Activated T-helper 17 cell treated with anti-CD3 and anti-CD28 coated beads, Interleukin-2, amount 50 U/mL, for 72 hours (primary cell): ENCODE measurements at places on chromosomes 1 and 21. TPM values are rescaled to one million over a fixed set of nuclear protein-coding genes. Genes with fewer than 3 reads are reported as not detected.

GRCh38 chr1:113978863-113979702 lies at the start of gene OLFML3:
OLFML3 (plus strand) TSS chr1:113979474; CDS start chr1:113979517, 43 bp downstream.
- ATAC-seq, result peak; percentile 43
- H3K36me3 ChIP-seq, result peaks cover 28% of the 10 kb centered on the region
- H3K4me3 ChIP-seq, result no peak within 1 kb of the TSS
- no peaks in the 10 kb centered on the region for H3K27me3 ChIP-seq
- peak within 1 kb of the TSS; percentile 70 for H3K27ac ChIP-seq

GRCh38 chr1:240771450-240771849 lies 159.5 kb upstream of the GREM2 start:
- H3K36me3 ChIP-seq, result no peaks in the 10 kb centered on the region
- no peak overlapping the region for H3K4me3 ChIP-seq
- H3K27ac ChIP-seq, result no peak overlapping the region
- H3K27me3 ChIP-seq, result peaks cover 13% of the 10 kb centered on the region

The ALDH9A1 gene
- total RNA-seq, result 18.8 TPM

GRCh38 chr1:93629101-93630059 lies 52.3 kb downstream of the BCAR3 start:
- no peaks in the 10 kb centered on the region for H3K27me3 ChIP-seq
- H3K4me3 ChIP-seq, result no peak overlapping the region
- ATAC-seq, result peak; percentile 68
- no peaks in the 10 kb centered on the region for H3K4me1 ChIP-seq
- no peaks in the 10 kb centered on the region for H3K36me3 ChIP-seq
- no peak overlapping the region for H3K27ac ChIP-seq

DNA sequence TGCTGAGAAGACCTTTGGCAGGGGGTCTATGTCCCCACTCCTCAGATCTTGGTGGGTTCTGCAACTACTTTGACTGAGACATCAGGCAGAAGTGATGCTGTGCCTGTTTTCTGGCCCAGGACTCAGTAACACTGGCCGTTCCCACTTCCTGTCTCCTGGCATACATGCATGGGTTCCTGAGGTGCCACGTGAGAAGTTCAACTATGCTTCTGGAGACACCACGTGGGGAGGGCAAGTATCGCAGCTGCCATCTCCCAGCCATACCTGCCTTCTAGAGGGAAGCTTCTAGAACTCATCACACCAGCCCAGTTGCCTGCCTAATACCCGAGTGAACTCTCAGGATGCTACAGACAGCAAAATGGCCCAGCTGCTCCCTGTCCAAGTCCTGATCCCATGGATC lies 65.8 kb downstream of the TRABD2B start:
- H3K27me3 ChIP-seq, result peaks cover 23% of the 10 kb centered on the region
- no peak for ATAC-seq
- H3K36me3 ChIP-seq, result no peaks in the 10 kb centered on the region
- no peak overlapping the region for H3K27ac ChIP-seq

- no peak overlapping the region for H3K4me3 ChIP-seq
- no peak for ATAC-seq
- H3K27me3 ChIP-seq, result no peaks in the 10 kb centered on the region
- peaks cover 16% of the 10 kb centered on the region for H3K4me1 ChIP-seq
Observed at GRCh38 chr1:145804235-145805045, 19.5 kb downstream of the RNF115 start.

GRCh38 chr21:41763398-41763931 lies 3.4 kb downstream of the RIPK4 start:
- peaks cover 11% of the 10 kb centered on the region for H3K4me1 ChIP-seq
- no peak overlapping the region for H3K27ac ChIP-seq
- peaks cover 11% of the 10 kb centered on the region for H3K36me3 ChIP-seq
- ATAC-seq, result no peak
- peaks cover 65% of the 10 kb centered on the region for H3K27me3 ChIP-seq
- no peak overlapping the region for H3K4me3 ChIP-seq

The CLDN17 gene
- not detected for total RNA-seq

GRCh38 chr1:2194319-2194897 lies at the start of gene FAAP20:
FAAP20 (minus strand) TSS chr1:2194772; CDS start chr1:2194749, 23 bp downstream.
- peaks cover 2% of the 10 kb centered on the region for H3K4me1 ChIP-seq
- peak within 1 kb of the TSS; percentile 74 for H3K4me3 ChIP-seq
- peak; percentile 60 for ATAC-seq
- H3K27me3 ChIP-seq, result no peaks in the 10 kb centered on the region
- peak within 1 kb of the TSS; percentile 80 for H3K27ac ChIP-seq
- H3K36me3 ChIP-seq, result no peaks in the 10 kb centered on the region

DNA sequence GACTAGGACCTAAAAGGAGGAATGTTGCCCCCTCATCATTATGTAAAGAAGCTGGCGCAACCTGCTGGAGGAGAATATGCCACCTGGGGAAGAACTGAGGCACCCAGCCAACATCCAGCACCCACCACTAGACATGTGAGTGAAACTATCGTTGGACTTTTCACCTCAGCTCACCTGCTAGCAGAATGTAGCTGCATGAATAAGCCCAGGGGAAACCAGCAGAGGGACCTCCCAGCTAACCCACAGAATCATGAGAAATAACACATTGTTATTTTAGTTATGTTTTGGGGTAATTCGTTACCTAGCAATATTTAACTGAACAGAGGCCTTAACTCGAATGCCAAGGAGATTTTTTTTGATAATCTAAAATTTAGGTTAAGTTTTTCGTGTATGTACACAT lies 542.5 kb upstream of the DAB1 start:
- no peak overlapping the region for H3K27ac ChIP-seq
- no peaks in the 10 kb centered on the region for H3K4me1 ChIP-seq
- no peak overlapping the region for H3K4me3 ChIP-seq

- H3K36me3 ChIP-seq, result peaks cover 76% of the 10 kb centered on the region
- peak overlapping the region; percentile 90 for H3K4me3 ChIP-seq
- ATAC-seq, result no peak
- peaks cover 45% of the 10 kb centered on the region for H3K4me1 ChIP-seq
- H3K27ac ChIP-seq, result peak overlapping the region; percentile 96
Observed at GRCh38 chr1:228085287-228085951, 2.9 kb downstream of the ARF1 start.

GRCh38 chr1:116273042-116273783 lies 99.8 kb upstream of the ATP1A1 start:
- no peaks in the 10 kb centered on the region for H3K27me3 ChIP-seq
- no peak for ATAC-seq
- peaks cover 7% of the 10 kb centered on the region for H3K4me1 ChIP-seq
- no peak overlapping the region for H3K4me3 ChIP-seq

DNA sequence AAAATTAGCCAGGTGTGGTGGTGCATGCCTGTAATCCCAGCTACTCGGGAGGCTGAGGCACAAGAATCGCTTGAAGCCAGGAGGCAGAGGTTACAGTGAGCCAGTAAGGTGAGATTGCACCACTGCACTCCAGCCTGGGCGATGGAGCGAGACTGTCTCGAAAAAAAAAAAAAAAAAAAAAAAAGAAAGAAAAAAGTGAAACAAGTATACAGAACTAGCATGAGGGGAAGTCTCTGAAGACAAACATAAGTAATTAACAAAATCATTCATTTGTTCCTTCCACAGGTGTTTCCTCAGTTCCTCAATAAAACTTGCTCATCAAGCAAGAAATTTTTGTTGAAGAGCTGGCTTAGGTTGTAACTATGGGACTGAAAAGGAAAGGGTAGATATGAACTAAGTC lies 52.2 kb upstream of the CNN3 start:
- H3K4me3 ChIP-seq, result no peak overlapping the region
- H3K27ac ChIP-seq, result no peak overlapping the region
- peaks cover 5% of the 10 kb centered on the region for H3K36me3 ChIP-seq
- no peaks in the 10 kb centered on the region for H3K4me1 ChIP-seq

- no peaks in the 10 kb centered on the region for H3K27me3 ChIP-seq
- no peak for ATAC-seq
- no peaks in the 10 kb centered on the region for H3K4me1 ChIP-seq
- H3K27ac ChIP-seq, result no peak overlapping the region
- no peak overlapping the region for H3K4me3 ChIP-seq
- no peaks in the 10 kb centered on the region for H3K36me3 ChIP-seq
Observed at GRCh38 chr1:155026154-155026553, 7.4 kb downstream of the DCST2 start.

- H3K4me1 ChIP-seq, result no peaks in the 10 kb centered on the region
- no peak overlapping the region for H3K4me3 ChIP-seq
- H3K27me3 ChIP-seq, result peaks cover 5% of the 10 kb centered on the region
- no peaks in the 10 kb centered on the region for H3K36me3 ChIP-seq
- no peak for ATAC-seq
- no peak overlapping the region for H3K27ac ChIP-seq
Observed at GRCh38 chr1:93670141-93670540, 11.5 kb downstream of the BCAR3 start.

- no peak overlapping the region for H3K4me3 ChIP-seq
- no peak for ATAC-seq
- H3K27me3 ChIP-seq, result peaks cover 36% of the 10 kb centered on the region
- no peaks in the 10 kb centered on the region for H3K36me3 ChIP-seq
Observed at GRCh38 chr1:170727963-170728362, 64.0 kb downstream of the PRRX1 start.

DNA sequence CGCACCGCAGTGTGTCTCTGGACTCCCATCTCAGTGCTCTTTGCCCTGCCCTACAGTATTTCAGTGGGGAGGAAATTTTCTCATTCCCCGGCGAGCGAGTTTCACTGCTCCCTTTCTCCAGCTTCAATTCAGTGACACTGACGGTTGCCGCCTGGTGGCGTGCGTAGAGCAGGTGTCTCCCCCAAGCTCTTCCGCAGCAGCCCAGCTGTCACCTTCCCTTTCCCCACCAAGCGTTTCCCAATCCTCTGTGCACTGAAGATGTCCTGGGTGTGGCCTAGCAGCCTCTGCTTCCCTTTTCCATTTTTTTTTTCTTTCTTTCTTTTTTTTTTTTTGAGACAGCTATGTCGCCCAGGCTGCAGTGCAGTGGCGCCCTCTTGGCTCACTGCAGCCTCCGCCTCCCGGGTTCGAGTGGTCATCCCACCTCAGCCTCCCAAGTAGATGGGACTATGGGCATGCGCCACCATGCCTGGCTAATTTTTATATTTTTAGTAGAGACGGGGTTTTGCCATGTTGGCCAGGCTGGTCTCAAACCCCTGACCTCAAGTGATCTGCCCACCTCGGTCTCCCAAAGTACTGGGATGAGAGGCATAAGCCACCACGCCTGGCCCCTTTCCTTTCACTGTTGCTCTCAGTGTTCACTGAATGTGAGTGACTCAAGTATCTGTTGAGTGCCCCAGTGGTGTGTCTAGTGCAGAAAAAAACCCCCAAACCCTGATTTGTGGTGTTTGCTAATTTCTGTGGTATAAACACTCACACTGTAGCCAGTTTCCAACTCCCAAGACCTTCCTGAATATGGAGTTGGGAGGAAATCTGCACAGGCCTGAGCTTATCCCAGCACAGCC lies 30.1 kb downstream of the TNFRSF1B start:
- no peak overlapping the region for H3K27ac ChIP-seq
- no peak overlapping the region for H3K4me3 ChIP-seq
- H3K4me1 ChIP-seq, result peaks cover 23% of the 10 kb centered on the region
- no peaks in the 10 kb centered on the region for H3K27me3 ChIP-seq
- peaks cover 100% of the 10 kb centered on the region for H3K36me3 ChIP-seq
- peak; percentile 50 for ATAC-seq

DNA sequence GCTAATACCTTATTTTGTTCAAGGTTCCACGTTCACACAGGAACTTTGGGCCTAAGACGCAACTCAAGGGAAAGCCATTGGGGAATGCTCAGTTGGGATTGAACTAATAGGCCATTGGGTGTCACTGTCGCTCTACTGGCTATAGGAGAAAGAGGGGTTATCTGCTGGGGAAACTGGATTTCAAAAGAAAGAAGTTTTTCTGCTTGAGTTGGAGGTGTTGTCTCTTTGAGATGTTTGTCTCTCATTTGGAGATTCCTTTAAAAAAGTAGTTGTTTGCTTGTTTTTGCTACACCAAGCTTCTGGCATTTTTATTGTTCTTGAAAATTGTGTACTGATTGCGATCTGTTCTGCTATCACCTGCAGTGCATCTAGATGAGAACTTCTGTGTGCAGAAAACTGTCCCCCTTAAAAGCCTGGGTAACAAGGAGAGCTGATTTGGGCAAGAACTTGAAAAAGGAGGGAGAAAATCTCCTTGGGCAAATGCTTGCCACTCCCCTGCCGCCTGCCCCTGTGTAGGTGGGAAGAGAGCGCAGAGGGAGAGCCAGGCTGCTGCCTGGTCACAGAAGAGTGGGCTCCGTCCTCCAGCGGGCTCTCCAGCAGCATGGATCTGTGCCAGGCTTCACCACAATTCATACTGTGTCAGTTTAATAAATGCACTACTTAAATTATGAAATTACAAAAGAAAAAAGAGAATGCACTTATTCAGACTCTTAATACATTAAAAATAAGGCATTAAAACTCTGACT lies 39.9 kb downstream of the PEX14 start:
- H3K4me3 ChIP-seq, result no peak overlapping the region
- H3K27me3 ChIP-seq, result no peaks in the 10 kb centered on the region
- H3K4me1 ChIP-seq, result peaks cover 53% of the 10 kb centered on the region
- ATAC-seq, result no peak
